ENCODE measurements at places on chromosomes 13 and 19.

DNA sequence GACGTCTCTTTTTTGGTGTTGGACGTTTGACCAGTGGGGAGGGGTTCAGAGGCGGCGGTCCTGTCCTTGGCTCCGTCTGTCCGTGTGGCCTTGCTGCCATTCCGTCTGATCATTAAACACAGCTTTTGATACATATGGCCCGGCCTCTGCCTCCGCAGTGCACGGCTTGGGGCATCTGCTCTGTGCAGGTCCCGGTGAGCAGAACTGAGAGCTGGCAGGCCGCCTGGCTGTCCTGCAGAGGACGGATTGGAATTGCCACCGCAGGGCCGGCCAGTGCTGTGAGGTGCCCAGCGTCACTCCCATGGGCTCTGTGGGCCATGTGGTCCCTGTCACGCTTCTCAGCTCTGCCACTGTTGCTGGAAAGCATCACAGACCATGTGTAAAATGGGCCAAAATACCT is 5.4 kb upstream of the TMPRSS9 start:
- no peak for DNase-seq

DNA sequence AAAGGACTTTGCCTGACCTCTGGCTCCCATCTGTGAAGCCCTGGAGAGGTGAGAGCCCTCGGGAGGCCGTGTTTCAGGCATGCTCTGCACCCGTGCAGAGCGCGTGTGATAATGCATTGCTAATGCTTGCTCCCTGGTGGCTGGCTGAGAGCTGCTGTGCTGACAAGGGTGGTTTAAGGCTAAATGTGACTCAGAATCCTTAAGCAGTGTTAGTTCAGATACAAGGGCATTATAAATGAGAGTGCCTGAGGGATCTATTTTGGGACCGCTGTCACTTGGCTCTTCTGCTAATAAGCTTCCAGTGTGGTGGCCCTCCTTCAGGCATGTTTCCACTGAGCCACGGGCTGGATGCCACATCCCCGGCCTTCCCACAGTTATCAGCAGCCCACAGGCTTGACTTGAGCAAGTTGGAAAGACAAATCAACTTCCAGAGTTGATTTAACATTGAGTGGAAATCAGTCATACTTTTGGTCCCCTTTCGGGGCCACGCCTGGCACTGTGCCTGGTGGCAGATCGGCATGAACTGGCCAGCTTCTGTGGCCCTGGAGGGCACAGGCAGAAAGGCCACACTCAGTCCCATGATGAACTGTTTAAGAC is 17.0 kb downstream of the ALOX5AP start:
- DNase-seq: no peak

DNA sequence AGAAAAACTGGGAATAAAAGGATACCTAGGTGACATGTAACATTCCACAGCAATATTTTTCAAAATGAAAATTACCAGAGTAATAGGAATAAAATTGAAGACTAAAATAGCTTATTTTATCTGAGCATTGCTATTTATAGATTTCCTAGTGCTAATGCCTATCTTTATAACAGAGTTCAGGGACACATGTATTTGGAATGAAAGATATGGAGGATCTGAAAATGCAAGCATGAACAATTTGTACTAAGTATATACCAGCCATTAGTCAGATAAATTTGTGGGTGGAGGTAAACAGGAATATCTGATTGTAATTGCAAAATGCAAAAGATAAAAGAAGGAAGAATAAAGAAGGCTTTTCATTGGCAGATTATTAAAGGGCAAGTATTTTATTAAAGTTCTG is 345.9 kb downstream of the GPC5 start:
- DNase-seq: no peak

DNA sequence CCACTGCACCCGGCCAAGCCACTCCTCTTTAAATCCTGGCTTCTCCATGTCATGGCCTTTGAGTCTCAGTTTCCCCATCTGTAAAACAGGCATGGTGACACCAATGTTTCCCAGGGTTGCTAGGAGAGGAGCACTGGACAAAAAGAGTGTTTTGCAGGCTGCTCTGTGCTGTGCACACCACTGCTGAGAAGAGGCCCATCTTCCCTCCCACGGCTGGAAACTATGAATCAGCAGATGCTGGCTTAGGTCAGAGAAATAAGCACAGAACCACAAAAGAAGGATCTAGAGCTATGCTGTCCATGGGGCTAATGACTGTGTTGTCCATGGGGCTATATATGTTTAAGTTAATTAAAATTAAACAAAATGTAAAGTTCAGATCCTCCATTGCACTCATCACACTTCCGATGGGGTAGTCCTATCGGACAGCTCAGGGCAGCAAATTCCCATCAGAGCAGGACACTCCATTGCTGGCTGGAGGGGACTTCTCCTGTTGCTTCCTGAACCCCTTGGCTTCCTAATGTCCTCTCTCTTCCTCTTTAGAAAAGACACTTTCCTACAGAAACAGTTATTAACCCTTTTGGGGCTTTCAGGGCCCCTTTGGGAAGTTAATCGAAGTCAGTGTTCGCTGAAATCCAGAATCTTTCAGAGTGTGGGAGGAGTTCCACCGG is 37.1 kb downstream of the TSHZ3 start:
- no peak for DNase-seq

DNA sequence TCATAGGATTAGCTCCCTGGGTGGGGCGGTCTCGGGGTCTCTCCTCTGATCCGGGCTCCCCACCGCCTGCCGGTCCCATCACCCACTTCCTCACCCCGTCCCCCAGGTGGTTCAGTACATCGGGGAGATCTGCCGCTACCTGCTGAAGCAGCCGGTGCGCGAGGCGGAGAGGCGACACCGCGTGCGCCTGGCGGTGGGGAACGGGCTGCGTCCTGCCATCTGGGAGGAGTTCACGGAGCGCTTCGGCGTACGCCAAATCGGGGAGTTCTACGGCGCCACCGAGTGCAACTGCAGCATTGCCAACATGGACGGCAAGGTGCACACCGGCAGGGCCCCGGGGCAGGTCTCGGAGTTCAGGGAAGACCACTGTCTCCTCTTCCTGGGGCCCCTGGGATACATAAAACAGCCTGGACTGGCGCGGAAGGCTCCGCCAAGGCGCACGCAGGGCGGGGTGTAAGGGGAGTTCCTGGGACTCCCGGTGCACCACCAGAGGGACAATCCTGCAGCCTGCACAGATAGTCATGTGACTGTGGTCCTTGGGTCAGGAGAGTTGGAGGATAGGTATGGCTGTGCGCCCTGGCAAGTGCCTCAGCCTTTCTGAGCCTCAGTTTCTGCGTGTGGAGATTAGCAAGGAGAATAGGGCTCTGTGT is 14.2 kb upstream of the PGLS start:
- DNase-seq: no peak

GRCh38 chr19:41261474-41262190 is 2.5 kb upstream of the HNRNPUL1 start:
- DNase-seq: no peak

DNA sequence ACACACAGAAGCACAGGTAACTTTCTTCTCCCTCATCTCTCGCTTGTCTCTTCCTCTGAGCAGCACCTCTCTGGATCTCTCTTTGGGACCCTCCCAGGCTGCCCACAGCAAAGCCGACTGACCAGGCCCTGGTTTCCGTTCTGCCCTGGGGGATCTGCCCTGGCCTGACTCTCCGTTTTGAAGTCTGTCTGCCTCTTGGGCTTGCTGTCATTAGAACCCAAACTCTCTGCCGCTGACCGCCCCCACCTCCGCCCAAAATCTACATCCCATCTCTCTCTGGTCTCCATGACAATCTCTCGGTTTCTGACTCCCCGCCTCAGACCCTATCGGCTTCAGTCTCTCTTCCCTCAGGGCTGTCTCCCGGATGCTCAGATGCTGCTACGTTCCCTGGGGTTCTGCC is 6.9 kb downstream of the KCNC3 start:
- DNase-seq: no peak

DNA sequence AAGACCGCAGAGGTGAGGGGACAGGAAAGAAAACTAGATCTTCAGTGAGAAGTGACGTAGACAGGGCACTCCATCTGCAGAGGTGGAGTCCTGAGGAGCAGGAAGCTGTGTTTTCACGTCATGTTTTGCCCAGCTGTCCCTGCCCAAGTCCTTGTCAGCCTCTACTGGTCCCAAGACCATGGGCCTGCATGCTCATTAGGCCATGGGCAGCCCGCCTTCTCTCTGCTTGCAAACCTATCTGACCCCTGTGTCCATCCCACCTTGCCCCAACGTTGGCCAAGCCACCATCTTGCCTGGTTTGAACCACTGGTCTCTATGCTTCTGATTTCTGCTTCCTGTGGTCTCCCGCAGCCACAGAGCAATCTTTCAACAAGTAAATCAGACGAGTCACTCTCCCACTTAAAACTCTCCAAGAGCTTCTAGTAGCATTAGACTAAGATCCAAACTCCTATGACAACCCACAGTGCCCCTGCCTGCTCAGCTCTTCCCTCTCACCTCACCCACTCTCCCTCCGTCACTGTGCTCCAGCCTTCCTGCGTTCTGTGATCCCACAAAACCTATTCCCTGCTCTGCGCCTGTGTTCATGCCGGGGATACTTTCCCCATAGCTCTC is 18.6 kb upstream of the CCNE1 start:
- DNase-seq: no peak

GRCh38 chr19:34241513-34242337 is 12.6 kb upstream of the GARRE1 start:
- DNase-seq: no peak

- DNase-seq: no peak
These were observed 56.5 kb downstream of the INTS6 start for GRCh38 chr13:51396352-51396751.

DNA sequence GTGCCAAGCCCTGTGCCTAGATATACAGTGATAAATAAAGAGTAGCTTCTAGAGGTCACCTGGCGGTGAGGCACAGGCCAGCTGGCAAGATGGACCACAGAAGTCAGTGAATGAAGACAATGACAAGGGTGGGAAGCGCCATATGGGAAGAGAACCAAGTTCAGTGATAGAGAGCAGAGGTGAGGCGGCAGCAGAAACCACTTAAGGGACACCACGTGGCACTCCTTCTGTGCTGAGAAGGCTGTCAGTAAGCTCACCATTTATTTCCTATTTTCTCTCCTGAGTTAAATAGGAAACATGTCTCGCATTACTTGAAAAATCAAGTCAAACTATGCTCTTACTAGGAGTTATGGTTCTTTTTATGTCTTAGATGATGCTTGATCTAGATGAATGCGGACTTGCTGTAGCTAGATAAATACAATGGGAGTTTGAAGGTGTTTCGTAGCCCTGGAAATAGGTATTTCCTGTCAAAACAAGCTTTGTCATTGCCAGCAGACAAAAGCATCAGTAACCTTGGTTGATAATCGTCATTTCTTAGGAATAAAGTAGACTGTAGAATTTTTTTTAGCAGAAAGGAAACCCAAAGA is 17.8 kb downstream of the ALOX5AP start:
- DNase-seq: no peak

- DNase-seq: no peak
These were observed 1488.1 kb upstream of the PRR20A start for GRCh38 chr13:55652657-55653056.

DNA sequence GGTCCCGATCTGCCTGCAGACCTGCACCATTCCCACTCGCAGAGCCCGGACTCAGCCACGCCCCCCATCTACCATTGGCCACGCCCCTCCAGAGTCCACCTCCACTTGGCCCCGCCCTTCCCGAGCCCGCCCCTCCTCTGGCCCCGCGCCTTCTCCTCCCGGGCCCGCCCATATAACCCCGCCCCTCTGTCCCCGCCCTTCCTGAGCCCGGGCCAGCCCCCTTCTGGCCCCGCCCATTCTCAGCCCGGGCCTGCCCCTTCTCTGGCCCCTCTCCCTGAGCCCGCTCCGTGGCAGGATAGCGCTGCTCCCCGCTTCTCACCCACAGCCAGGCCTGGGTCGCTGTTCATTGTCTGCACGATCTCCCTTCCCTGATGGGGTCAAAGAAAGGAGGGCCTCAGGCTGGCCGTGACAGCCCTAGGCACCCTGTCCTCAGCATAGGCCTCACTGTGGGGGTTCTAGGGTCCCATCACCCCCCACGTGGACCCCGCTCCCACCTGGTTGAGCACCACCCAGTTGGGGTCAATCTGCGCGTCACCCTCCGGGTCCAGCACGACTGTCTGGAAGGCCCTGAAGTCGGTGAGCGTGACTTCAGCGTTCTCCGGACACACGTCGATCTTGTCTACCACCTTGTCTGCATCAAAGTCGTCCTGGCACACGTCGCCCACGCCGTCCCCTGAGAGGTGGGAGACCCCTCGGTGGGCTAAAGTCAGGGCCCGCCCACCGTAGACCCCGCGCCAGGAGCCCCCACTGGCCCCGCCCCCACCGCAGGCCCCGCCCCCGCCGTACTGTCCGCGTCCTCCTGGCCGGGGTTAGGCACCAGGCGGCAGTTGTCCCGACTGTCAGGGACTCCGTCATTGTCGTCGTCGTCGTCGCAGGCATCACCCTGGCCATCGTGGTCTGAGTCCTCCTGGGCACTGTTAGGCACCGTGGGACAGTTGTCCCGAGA is 5.7 kb downstream of the COMP start:
- DNase-seq: no peak

DNA sequence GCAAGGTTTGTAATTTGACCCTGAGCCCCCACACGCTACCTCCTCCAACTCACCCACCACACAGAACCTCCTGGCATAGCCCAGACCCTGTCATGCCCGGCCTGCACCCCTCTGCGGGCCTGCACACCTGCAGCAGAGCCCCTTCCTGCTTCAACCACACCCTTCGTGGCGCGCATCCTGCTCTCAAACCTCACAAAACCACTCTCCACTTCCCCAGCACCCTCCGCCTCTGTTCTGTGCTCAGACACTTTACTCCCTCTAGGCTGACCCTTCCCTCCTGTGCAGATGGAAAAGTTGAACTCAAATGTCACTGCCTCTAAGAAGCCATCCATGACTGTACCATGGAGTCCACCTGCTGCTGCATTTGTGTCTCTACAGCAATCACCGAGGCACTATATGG is 28.5 kb downstream of the FAAP24 start:
- DNase-seq: no peak

- no peak for DNase-seq
These were observed 53.6 kb downstream of the GATAD2A start for GRCh38 chr19:19459073-19459472.

DNA sequence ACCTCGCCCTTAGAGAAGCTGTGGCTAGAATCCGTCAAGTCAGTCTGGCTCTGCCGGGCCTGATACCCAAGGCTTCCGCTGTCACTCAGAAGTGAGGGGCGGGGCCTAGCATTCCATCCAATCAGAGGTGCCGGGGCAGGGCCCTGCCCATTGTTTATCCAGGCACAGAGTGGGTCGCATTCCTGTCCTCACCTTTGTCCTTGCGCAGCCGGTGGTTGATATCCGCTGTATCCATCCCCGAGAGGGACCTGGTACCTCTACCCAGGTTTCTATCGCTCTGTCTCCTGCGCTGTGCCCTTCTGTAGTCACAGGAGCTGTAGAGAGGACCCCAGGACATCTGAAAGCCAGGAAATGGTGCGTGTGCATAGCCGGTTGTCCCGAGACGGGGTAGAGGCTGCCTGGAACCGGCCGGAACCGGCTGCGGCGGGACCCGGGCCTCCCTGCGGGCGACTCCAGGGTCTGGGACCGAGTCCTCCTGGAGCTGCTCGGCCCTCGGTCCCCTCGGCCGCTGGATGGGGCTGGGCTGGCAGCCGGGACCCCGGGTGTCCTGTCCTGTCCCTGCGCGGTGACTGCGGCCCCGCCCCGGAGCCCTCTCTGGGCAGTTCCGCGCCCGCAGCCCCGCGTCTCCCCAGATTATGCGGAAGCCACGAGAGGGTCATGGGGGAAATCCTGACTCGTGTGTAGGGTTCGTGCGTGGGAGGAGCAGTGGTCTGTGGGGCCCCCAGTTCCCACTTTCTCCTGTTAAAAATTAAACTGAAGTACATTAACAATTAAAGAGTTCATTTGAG is at the start of gene ZNF763:
TSS of gene ZNF763 (plus strand) at position 183 of the 788 bp plus-strand sequence. CDS start at position 352, 169 bp downstream.
- DNase-seq: peak; percentile 96

- no peak for DNase-seq
These were observed 12.4 kb upstream of the ITM2B start for GRCh38 chr13:48220592-48220980.

All from globus pallidus (tissue), 1 donor.